ENCODE measurements at places on chromosomes 7 and 10.

DNA sequence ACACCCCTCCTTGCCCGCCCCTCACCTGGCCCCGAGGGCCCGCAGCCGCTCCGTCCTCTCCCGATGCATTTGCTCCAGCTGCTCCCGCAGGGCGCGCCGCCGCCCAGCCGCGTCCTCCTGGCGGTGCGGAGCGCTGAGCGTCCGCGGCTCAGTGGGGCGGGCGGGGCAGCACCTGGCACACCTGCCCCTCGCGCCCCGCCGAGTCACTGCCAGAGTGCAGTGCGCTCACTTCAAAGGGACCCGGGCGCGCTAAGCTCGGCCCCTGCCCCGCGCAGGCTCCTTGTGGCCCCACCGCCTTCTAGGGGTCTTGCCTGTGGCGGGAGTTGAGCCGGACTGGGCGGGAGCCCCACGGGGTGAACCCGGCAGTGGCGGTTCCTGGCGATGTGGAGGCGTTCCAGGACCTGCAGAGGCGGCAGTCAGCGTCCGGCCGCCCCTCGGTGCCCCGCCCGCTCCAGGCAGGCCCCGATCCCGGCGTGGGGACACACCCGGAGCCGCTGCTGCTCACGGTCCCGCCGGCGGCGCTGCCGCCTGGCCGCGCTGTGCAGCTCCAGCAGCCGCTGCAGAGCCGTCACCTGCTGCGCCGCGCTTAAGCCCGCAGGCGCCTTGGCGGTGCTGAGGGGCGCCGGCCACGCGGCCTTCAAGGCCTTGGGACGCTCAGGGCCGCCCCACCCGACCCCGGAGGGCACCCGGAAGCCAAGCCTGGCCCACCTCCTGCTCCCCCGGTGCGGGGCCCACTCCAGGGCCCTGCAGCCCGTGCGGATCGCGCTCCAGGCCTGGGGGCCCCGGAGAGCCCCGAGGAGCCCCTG is 6.7 kb downstream of the ATP6V1F start:
- peak; percentile 84 for DNase-seq

- DNase-seq = peak; percentile 7
Observed at GRCh38 chr7:131753620-131754222, 197.3 kb upstream of the PODXL start.

DNA sequence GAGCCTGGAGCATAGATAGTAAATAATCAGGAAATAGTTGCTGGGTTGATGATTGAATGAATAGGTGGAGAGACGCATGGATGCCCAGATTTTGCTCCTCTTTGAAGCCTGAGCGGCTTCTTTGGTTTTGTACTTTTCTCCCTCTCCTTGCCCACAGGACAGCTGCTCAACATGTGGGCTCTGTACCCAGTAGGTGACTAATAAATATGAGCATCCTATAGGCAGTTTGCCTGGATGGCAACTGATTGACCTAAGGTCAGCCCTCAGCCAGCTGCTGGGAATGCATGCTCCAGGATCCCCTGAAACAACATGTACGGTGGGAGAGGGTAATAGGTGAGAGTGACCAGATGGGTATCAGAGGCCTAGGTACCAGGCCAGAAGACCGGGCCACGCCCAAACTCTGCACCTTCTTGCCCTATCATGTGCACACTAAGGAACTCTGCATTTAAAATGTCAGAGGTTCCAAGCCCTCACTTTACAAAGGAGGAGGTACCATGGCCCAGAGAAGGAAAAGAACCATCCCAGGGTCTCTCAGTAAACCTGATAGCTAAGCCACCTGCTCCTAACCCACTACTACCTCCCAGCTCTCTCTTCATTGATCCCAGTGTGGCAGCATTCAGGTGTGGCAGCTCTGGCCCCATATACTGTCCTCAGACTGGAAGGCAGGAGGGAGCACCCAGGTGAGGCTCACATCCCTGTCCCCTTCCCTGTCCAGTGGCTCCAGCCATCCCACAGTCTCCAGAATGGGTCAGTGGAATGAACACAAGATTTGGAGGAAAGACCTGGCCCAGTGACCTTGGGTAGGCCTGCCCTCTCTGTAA is 2.7 kb upstream of the ZCCHC24 start:
- no peak for DNase-seq

- no peak for DNase-seq
Observed at GRCh38 chr7:151351967-151352366, 10.4 kb downstream of the NUB1 start.

- DNase-seq = no peak
Observed at GRCh38 chr7:90599892-90600555, 3.9 kb downstream of the CDK14 start.

- DNase-seq = no peak
Observed at GRCh38 chr7:99030951-99031350, 113.0 kb downstream of the SMURF1 start.

- DNase-seq = no peak
Observed at GRCh38 chr10:89888321-89889070, 187.1 kb downstream of the KIF20B start.

GRCh38 chr10:72893136-72893798 is at the start of gene OIT3:
Gene OIT3 (plus strand): TSS chr10:72893739. CDS start chr10:72893799, 60 bp downstream.
- no peak for DNase-seq

GRCh38 chr7:36668750-36669149 is 55.5 kb downstream of the AOAH start:
- DNase-seq = no peak

GRCh38 chr10:97120370-97120769 is 65.4 kb downstream of the SLIT1 start:
- DNase-seq = peak; percentile 39

DNA sequence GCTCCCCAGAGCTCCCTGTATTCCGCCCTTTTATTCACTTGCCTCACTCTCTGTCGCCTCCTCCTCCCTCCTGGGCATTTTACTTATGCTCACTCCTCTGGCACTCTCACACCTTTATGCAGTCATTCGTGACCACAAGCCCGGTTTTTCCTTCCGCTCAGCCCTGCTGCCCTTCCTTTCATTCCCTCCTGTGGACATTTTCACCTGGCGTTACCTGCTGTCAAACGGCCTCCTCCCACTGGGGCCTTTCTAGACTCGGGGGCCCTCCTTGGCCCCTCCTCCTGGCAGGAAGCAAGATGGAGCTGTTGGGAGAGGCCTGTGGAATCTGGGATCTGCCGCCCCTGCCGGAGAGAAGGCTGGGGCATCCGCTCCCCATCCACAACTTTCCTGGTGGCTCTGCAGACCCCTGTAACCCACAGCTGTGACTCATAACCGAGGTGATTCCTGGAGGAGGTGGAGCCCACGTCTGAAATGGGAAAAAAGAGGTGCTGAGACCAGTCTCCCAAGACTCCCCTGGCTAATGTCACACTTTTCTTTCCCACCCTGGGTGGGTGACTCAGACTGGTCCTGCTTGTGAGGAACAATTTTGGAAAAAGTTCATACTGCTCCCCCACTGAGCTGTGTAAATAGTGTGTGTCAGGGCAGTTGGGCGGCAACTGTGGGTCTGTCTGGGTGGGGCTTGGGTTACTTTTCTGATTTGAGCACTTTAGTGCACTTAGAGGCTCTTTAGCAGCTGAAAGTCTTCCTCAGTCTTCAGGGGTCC is 1.2 kb downstream of the VCL start:
- peak; percentile 94 for DNase-seq

GRCh38 chr10:112223725-112224124 is 40.2 kb upstream of the GPAM start:
- DNase-seq = no peak

- peak; percentile 95 for DNase-seq
Observed at GRCh38 chr7:28685644-28686417, 272.3 kb downstream of the TRIL start.

- no peak for DNase-seq
Observed at GRCh38 chr10:93154531-93154930, 80.8 kb downstream of the CYP26A1 start.

DNA sequence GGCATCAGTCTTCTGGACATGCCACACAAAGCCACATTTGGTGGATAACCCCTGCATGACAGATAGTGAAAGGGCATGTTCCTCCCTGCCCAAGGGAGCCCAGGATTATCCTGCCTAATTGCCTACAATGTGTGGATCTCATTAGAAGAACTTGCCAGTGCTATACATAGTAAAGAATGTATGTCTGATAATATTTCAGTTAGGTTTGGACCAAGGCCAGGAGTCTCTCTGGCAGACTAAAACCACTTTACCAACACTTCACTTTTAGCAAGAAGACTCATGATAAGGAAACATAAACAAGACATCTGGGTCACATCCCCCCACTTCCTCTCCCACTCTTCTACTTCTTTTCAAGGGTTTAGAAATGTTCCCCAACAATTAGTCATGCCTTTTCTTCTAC is 196.7 kb downstream of the MTERF1 start:
- no peak for DNase-seq

DNA sequence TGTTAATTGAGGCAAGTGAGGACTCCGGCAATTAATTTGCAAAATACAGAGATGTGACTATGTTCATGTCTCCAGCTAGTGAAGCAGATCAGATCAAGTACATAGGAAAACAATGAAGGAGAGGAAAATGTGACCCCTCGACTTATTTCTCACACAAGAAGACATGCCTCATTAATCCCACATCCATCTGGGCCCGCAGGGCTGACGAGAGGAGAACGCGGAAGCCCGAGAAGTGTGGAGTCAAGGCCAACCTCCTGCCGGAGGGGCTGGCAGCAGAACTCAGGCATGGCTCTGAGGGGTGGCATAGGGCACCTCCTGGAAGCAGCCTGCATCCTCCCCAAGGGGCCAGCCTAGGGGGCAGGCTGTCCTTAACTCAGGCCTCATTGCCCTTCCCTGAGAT is 54.4 kb downstream of the ZNF503 start:
- no peak for DNase-seq

GRCh38 chr7:17422966-17423365 is 124.5 kb downstream of the AHR start:
- DNase-seq = peak; percentile 27

DNA sequence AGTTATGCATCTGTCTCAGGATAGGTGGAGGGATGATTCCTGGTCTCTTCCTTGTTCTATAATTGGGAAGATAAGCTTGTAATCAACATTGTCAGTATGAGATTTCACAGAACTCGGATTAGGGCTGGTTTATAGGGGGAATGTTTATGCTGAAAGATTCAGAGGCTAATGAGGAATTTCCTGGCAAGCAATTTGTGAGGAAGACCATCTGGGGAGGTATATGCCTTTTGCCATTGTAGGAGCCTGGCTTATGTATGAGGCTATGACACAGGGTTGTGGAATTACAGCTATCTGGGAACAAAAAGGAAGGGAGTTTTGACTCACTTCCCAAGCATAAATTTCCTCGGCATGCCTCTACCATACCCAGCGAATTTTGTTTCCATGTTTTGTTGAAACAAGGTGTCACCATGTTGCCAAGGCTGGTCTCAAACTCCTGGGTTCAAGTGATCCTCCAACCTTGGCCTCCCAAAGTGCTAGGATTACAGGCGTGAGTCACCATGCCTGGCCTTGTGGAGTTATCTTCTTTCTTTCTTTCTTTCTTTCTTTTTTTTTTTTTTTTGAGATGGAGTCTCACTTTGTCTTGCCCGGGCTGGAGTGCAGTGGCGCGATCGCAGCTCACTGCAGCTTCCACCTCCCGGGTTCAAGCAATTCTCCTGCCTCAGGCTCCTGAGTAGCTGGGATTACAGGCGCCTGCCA is 1.6 kb upstream of the COPS6 start:
- DNase-seq = peak; percentile 46

GRCh38 chr7:8455426-8455825 is 22.0 kb downstream of the NXPH1 start:
- DNase-seq = no peak

GRCh38 chr10:61758433-61758832 is 95.7 kb downstream of the CABCOCO1 start:
- DNase-seq = no peak

DNA sequence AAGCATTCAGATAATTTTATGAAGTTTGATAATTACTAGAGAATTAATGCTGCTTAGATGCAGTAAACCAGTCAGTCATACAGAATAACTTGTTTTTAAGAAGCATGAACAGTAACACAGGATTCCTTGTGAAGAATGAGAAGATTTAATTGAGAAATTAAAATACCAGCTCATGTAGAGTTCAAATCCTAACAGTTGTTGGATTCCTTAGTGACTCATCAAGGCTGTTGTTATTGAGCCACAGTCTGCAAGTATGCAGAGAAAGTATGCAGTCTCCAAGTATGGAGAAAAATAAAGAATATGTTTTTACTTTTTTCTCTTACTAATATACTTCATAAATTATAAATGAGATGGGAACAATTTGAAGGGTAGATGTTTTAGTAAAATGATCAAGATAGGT is 30.2 kb upstream of the CYP26C1 start:
- no peak for DNase-seq

DNA sequence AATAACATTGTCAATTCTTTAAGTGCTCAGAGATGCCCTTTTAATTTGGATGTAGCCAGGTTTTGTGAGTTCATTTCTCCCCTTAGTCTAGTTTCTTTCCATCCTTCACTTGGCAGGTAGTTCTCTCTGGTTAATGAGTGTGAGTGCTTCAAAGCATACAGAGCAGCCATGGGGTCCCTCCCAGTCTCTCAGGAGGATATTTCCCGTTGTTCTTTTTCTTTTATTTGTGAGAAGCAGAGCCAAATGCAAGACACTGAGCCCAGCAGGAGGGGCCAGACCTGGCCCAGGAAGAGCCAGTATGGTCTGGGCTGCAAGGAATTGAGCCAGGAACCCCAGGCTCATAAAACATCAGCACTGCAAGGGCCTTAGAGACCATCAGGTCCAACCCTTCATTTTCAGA is 52.4 kb downstream of the PLCE1 start:
- no peak for DNase-seq

DNA sequence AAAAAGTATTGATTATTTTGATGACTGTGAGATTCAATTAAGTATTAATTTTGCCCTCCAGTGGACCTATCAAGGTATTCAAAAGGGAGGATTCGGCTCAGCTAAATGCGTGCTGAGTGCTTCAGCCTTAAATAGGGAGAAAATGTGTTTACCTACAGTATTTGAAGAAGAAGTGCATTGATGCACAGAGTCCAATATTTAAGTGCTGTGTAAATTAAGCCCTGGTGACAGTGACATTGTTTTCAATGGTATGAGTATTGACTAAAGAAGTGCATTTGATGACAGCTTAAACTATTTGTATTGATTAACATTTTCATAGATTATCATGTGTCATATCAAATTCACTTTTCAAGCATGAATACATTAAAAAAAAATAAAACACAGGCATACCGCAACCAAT is 106.6 kb downstream of the POU6F2 start:
- DNase-seq = no peak

- DNase-seq = no peak
Observed at GRCh38 chr7:114703677-114704076, 218.2 kb upstream of the MDFIC start.

DNA sequence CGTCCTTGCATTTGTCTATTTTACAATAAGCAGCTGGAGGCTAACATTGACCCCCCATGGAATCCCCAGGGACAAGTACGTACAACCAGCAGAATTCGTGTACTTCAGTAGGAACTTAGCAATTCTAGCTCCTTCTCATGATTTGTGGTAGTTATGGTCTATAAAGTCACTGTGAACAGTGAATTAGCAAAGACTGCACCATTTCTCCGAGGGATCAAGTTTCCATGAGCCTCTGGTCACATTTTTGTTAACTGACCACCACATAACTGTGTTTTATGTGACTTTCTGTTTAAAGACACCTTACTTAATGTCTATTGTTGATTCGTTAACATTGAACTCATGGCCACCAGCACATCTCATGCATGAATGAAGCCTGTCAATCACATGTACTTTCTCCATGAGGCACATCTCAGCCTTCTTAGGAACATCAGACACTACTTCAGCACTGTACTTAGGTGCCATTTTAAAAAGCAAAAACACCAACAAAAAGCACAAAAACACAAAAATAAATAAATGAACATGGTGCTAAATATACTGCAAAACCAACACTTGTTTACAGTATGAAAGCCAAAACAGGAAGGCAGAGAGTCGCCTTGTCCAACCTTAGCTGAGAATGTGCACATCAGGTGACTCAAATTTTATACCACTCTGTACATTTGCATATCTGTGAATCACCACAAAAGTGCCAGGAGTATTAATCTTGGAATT is 9.0 kb upstream of the UCN3 start:
- DNase-seq = no peak
